ENCODE measurements at places on chromosomes 2 and 18.

DNA sequence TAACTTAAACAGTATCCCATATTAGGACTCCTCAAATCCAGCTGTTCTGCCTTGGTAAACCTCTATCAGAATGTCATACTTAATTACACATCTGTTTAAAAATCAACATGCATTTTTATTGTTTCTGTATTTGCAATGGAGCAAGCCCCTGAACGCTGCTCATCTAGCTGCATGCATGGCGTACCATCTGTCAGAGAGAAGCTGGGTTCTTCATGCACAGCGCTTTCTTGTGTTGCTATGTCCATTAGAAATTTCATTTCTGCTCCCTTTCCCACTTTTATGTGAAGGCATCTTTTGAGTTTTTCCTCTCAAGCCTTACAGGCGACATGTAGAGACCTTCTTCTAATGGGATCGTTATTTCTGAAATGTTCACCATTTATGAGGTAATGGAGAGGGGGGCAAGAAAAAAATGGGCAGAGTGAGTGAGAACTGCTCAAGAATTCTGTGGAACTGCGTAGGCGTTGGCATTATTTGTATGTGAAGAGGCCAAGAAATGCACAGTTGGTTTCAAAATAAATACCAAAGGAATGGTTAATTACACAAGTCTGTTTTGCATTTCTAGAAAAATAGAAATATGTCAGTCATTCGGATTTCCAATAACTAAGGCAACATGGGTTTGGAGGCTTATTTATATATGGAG, 31.6 kb downstream of the INSIG2 start:
- DNase-seq = no peak

DNA sequence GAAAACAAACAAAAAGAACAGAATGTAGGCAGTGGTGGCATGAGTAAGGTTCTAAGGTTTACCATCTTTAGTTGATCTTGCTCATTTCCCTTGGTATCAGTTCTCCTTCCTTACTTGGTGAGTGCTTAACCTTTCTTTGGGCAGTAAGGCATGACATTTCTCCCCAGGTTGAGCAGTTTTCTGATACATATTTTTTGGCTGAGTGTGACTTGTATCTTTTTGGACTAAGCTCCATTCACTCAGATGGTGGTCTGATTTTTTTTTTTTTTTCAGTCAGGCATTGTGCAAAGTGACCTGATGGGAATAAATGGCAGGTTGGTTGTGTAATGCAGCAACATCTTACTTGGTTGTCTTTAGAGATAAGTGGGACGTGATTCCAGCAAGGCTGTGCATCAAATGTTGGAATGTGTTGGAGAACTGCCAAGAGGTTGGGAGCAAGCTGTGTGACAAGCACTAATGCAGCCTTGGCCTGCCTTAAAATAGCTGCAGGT, 15.1 kb downstream of the SPTBN1 start:
- DNase-seq = no peak

DNA sequence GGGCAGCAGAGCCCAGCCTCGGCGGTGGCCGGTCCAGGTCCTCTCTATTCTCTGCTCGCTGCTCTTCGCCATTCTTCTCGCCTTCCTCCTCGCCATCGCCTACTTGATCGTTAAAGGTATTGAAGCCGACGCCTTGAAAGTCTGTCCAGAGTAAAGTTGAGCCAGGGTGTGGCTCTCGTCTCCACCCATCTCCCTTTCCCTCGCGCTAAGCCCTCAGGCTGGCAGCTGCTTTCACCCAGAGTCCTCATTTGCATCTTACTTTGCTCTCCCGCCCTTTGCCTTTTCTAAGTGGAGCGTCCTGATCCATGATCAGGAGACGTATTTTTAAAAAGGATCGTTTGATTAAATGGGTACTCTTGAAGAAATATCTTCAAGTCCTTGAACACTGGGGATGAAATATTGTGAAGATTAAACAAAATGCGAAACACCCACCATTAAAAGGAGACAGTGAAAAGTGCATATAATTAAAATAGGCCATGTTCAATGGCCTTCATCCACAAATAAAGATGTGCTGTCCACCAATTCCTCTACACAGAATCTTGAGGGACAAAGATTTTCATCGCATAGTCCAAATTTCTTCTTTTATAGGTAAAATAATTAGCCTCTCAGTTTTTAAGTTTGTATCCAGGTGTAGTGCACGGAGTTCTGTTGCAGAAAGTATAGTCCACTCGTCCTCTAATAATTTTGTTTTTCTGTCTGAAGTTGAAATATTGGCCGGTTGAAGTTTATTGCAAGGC, 657 bp downstream of the ARL6IP6 start:
- no peak for DNase-seq

DNA sequence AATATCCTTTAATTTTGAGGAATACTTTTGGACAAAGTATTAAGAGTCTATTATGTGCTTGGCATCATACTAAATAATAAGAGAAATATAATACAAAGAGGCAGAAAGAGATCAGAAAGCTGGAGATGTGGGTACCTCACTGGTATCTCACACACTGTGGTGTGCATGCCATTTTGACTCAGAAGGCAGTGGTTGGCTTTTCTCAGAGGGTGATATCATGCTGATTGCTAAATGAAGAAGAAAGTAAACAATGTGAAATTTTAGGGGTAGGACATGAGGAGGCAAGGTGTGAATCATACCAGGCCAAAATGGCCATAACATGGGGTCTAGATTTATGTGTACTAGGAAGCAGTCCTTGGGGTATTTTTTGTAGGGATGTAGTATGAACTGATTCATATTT, 16.6 kb upstream of the SPOPL start:
- DNase-seq = no peak

- DNase-seq = no peak
Observed at GRCh38 chr2:8547284-8548064, 134.4 kb upstream of the ID2 start.

- DNase-seq = no peak
Observed at GRCh38 chr2:34736482-34736881, 1137.4 kb upstream of the FAM98A start.

DNA sequence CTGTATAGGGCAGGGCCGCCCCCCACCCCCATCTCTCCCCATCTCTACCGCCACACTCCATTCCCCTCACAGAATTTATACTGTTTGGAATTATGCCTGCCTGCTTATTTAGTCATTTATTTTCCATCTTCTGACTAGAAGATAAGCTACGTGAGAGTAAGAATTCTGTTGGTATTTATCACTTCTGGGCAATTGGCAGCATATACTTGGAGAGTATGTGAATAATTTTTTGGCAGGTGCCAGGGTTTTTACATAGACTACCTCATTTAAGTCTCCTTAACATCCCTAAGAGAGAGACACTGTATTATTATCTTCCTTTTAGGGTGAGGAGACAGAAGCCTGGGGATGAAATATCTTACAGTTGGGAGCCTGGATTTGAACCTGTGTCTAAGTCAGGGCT, 45.0 kb downstream of the SLC4A1AP start:
- DNase-seq = no peak

DNA sequence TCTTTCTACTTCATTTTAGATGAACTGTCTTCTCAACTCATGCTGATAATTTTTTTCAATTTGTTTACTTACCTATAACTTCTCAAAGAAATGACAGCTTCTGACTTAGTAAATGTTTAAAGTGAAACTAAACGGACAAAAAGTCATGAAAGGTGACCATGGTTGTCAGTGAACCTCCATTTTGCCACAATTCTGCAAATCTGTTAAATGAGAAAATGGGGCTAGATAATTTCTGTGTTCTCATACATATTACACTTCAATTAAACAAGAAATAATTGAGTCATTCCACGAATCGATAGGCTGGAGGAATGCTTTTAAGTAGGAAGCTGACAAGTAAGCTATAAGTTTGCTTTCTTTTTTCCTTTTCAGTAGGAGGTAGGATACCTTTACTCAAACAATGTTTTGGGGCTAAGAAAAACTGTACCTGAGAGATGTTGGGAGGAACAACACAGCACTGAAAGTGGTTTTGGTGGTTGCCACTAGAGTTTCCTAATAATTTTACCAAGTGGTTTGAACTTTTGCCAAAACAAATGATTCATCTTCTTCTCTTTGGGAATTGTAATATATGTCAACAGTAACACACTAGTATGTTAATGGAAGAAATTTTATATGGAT, 17.1 kb downstream of the DYNAP start:
- no peak for DNase-seq

DNA sequence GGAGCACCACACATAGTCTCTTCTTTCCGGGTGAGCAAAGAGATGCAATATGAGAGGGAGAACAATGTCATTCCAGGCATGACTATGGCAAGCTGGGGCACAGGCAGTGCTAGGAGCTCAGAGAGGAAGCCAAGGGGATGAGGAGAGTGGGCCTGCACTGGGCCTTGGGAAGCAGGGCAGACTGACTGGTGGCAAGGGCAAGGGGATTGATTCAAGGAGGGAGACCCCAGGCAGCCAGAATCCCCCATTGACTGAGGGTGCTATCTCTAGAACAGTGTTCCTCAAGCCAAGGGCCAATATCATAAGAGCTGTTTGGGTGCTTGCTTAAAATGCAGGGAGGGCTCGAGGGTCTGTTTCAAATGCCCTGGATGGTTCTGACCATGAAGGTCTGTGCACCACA, 36.1 kb downstream of the MARCO start:
- no peak for DNase-seq

GRCh38 chr18:10453806-10454680, at the start of gene APCDD1:
Gene APCDD1 (plus strand): TSS chr18:10454635. CDS start chr18:10454982, 347 bp downstream.
- DNase-seq = no peak

DNA sequence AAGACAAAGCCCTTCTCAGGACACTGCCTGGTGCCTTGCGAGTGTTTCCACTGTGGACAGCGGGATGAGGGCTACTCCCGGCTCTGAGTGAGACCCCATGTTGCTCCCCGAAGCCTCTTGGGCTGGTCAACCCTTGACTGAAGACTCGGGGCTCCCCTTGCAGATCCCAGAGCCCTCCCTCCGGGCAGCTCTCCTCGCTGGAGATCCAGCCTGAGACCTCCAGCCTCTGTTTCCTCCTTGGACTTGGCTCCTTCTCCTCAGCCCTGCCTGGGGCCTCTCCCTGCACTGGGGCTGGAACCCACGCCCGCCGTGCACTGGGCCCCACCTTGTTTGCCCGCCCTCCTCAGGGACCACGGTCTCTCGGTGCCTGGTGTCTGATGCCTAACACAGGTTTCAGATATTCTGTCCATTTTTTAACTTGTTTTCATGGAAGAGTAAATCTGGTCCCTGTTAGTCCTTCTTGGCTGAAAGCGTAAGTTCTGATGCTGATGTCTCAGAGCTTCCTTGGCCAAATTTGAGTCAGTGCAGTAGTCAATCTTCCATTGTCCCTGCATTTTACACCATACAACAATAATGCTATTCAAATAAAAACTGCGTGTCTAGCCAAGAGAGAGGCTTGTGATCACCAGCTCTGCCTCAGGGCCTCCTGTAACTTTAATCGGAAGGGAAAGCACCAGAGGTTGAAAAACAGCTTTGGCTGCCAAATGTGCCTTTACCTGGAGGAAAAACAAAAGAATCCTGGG, 139.3 kb upstream of the CTDP1 start:
- no peak for DNase-seq

DNA sequence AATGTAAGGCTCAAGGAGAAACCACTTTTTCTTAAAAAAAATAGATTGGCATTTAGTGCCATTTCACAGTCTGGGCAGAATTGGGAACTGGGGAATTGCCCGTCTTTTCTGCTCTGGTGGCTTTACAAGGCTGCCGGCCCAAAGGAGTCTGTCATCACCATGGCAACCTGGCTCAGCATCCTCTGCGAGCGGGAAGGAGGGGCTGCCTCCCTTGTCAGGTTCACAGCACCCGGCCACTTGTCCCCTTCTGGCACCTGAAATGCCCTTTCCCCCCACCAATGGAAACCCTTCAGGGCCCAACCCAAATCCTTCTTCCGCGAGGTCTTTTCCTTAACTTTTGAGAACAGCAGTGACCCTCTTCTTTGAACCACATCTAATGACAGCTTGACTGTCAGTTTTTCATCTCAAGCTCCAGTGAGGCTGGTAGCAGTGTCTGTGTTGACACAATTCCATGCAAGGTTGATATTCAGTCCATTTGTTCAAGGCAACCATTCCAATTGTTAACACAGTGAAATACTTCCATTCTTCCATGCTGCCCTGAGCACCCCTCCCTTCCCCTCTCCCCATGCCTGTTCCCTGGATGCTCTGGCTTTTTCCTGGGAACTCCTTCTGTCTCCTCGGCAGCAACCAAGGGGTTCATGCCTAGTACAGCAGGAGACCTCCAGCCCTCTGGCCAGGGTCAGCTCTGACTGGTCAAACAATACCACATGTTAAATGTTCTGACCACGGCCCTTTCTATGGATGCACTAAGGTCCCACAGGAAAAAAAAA, 79.6 kb downstream of the DNER start:
- no peak for DNase-seq

- DNase-seq = no peak
Observed at GRCh38 chr2:183248866-183249567, 124.8 kb downstream of the NUP35 start.

DNA sequence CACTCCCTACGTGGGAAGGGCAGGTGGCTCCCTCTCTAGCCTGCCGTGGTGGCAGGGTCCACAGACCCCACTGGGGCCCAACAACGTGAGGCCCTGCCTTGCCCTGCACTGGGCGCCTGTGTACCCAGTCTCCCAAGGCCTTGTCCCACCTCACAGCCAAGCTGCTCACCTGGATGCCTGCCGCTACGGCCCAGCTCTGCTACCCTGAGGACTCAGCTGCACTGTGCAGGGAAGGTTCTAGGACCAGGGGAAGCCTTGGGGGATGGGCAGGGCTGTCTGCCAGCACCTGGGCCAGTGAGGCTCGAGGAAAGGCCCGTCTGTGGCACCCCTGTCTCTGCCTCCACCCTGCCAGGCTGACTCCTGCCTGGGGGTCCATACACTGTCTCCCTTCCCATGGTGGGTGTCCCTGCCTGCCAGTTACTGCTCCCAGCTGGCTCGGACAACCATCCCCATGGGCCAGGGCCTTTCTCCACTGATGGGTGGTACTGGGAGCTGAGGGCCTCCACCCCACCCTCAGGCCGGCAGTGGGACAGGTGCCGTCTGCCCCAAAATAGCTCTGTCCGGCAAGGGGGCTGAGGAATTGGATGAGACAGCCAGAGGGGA, 33.2 kb downstream of the HS6ST1 start:
- DNase-seq = no peak

DNA sequence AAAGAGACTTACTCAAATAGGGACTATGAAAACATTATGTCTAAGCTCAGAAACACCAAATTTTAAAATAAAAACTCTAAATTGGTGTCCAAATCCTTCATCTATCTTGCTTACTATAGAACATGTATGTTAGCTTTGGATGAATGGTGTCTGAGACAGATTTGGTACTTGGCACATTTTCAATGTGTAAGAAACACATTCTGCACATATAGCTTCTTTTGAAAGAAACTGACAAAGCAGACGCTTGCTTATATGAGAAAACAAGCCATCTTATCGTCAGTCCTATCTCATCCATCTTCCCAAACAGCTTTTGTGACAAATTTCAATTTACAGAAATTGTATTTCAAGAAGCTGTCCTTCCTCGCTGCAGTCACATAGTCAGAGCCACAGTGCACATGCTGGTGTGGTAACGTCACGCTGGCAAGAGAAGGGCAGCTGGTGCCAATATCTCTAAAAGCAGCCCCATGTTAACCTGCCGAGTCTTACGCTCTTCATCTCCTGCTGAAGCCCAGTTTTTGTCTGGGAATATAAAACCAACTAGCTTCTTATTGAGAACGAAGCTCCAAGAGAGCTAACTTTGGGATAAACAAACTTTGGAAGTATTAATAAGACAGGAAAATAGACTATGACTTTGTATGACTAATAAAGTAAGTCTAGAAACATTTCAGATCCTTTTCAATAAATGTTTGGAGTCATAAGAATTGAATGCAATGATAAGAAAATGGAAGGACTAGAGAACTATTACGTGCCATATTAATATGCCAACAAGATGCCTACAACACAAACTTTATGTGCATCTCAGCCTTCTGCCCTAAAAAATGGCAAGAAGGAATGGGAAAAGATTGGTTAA, 74.9 kb upstream of the TFCP2L1 start:
- DNase-seq = no peak

All from memory B cell (primary cell).